ENCODE measurements at places on chromosomes 7 and 10.

GRCh38 chr7:141076377-141076776, 2.5 kb downstream of the TMEM178B start:
- DNase-seq: no peak

GRCh38 chr10:101495324-101495925, 92.6 kb downstream of the POLL start:
- peak; percentile 30 for DNase-seq

DNA sequence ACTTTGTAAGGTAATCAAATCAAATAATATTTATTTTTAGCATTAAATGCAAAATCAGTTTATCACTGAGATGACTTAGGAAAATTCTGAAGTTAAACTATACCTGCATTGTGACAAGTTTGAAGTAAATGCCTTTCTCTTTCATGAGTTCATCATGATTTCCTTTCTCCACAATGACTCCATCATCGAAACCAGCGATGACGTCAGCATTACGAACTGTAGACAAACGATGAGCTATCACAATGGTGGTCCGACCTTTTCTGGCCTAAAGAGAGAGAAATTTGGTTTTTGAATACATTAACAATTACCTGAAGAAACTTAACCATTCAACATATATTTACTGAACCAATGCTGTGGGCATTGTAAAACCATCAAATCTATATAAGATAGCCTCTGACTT, 54.9 kb downstream of the ABCB1 start:
- no peak for DNase-seq

- no peak for DNase-seq
Observed at GRCh38 chr7:100195222-100195621, 17.5 kb downstream of the STAG3 start.

- peak; percentile 23 for DNase-seq
Observed at GRCh38 chr10:123772645-123773508, 106.7 kb downstream of the GPR26 start.

GRCh38 chr10:112819231-112819630, 130.8 kb upstream of the TCF7L2 start:
- no peak for DNase-seq

DNA sequence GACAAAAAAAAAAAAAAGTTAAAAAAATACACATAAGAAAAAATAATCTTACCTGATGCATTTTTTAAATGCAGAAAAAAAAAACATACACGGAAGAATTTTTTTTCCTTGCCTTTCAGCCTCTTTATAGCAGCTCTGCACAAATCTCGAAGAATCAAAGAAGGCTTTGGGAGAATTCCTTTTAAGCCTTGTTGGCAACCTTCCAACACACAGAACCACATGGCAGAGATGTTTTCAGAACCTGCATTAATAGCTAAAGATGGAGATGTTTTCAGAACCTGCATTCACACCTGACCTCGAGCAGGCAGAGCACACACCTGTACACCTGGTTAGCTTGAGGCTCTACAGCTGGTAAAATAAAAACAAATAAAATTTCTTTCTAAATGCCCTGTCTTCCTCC, 65.6 kb downstream of the DOCK4 start:
- DNase-seq: no peak

DNA sequence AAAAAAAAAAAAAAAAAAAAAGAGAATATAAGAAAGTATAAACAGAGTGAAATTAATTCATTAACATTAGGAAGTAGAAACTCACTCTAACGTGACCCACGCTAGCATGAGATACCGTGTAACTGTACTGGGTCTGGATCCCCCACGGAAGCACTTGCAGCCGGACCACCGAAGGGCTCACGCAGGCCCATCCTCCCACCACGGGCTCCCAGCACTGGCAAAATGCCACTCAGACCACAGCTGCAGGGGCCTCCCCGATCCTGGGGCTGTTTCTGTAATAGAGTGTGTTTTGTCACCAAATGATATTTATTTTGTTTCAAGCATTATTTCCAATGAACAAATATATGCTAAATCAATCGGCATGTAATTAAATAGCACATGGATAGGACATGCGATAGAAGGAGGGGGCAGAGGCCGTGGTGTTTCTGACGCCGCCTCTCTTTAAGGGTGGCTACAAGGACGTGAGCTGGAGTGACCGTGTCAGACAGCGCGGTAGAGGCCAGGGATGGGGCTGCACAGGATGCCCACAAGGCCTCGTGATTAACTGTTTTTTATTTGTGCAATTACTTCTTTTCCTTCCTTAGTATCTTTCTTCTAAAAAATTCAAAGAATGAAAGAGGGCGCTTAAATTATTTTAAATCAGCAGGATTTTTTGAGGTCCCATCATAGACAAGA, 568.5 kb downstream of the PTPRN2 start:
- DNase-seq: no peak

DNA sequence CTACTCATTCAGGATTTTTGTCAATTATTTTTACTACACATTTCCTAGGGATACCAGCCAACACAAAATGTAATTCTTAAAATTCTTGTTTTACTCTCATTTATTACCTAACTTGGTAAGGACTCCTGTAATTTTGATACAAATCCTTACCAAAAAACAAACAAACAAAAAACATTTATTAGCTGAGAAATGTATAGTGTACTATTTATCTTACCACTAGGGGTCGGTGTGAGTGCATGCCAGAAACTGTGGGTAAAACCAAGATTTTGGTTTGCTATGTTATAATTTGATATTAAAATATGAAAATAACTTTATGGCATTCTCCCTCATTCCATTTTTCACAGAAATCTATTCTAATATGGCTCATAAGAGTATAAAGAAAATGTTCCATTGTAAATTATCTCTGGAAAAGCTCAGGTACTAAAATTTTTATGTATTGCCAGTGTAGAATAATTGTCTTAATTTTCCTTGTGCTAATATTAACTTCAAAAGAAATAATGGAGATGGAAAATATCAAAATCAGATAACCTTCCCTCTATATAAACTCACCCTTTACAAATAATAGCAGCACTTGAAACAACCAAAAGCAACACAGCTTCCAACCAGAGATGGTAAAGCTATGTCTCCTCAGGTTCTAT, 290.8 kb upstream of the PCDH15 start:
- peak; percentile 21 for DNase-seq

GRCh38 chr7:112189691-112190090, 16.5 kb downstream of the DOCK4 start:
- no peak for DNase-seq

DNA sequence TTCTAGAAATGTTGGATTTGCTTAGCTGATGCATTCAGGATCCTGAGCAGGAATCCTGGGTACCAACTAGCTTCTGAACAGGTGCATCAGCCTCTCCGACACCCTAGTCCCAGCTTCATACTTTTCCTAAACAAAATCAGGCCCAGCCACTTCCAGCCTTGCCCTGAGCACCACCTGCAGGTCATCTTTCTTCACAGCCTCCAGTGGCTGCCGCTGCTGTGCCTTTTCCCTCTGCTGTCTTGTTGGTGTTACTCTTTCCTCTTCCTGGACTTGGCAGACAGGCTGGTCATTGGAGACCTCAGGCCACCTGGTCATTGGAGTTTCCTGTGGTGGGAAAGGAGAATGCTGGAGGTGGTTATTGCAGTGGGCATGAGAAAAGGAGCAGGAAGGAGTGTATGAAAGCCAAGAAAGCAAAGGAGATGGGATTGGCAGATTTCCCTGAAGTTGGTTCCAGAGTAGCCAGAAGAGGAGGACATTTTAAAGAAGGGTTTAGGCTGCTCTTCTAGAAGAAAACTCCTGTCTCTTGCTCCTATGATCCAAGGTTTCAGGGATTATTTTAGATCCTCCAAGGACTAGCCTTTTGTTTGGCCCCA, 48.2 kb upstream of the NFKB2 start:
- DNase-seq: peak; percentile 27

- no peak for DNase-seq
Observed at GRCh38 chr7:101996131-101996691, 178.8 kb downstream of the CUX1 start.

GRCh38 chr10:22724773-22725172, 10.4 kb upstream of the PIP4K2A start:
- no peak for DNase-seq

DNA sequence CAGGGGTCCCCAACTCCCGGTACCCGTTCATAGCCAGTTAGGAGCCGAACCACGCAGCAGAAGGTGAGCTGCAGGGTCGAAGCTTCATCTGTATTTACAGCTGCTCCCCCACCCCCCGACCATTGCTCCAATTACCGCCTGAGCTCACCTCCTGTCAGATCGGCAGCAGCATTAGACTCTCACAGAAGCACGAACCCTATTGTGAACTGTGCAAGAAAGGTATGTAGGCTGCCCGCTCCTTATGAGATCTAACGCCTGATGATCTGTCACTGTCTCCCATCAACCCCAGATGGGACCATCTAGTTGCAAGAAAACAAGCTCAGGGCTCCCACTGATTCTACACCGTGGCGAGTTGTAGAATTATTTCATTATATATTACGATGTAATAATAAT, 14.6 kb upstream of the AZGP1 start:
- DNase-seq: no peak

DNA sequence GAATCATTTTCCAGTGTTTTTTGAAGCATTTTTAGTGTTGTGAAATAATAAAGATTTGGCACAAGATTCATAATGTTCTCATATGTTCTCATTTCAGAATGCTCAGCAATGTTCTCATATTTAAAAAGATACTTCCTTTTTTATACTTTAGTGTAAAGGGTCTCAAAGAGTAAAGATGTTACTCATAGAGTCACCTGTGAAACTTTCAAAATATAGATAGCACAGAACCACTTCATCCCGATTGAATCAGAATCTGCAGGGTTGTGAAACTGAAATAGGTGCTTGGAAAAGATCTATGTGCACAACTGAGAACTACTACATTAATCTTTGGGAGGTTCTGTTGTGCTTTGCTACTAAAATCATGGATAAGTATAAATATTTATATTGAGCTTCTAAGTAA, 144.7 kb downstream of the MDFIC start:
- no peak for DNase-seq

GRCh38 chr10:17379151-17379690, 75.2 kb downstream of the ST8SIA6 start:
- DNase-seq: no peak

DNA sequence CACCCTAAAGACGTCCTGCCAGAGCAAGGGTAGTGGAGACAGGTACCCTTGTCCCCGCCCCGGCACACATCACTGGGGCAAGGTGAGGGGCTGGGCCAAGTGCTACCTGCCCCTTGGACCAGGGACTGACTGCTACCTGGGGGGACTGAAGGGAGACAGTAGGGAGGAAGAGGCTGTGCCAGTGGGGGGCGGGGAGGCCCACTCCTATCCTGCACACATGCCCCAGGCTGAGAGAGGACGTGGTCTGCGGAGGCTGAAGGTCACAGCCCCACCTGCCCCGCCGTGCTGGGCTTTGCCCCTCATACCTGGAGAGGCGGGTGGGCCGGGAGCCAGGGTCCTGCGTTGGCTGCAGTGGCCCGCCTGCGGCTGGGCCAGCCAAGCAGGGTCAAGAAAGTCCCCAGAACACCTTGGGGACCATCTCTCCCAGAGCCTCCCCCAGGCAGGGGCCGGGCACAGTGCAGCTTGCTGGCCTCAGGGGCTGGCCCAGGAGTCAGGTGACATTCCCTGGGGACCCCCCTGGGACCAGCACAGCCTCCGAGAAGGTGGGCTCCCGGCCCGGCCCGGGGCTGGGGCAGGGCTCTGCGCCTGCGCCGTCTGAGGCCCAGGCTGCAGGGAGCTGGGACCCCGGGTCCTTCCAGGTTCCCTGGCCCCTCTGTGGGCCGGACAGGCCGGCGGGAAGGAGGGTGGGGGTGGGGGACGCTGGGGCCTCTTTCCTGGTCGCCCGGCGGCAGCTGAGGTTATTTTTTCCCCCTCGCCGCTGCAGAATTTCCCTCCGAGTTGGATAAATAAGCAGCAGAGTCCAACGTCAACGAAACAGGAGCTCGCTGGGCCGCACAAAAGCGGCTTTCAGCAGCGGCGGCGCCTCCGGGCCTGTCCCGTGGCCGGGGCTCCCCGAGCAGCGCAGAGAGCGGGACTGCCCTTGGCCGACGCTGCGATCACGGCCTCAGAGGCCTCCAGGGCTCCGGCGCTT, 9.8 kb upstream of the FZD9 start:
- no peak for DNase-seq

DNA sequence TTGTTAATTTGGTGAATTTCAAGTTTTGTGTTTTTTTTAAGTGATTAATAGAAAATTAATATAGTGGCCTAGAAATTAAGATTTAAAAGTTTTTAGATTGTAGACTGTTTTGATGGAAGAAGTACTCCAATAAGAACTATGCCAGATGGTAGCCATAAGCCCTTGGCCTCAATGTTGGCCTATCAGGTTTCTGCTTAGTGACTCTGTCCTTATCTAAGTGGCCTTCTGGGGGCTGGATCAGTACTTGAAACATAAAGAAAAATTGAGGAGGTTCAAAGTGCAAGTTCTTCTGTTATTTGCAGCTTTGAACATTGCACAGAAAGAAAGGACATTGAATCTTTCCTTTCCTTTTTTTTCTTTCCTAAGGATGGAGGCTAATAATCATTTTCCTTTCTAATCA, 9.9 kb downstream of the CCDC126 start:
- no peak for DNase-seq

DNA sequence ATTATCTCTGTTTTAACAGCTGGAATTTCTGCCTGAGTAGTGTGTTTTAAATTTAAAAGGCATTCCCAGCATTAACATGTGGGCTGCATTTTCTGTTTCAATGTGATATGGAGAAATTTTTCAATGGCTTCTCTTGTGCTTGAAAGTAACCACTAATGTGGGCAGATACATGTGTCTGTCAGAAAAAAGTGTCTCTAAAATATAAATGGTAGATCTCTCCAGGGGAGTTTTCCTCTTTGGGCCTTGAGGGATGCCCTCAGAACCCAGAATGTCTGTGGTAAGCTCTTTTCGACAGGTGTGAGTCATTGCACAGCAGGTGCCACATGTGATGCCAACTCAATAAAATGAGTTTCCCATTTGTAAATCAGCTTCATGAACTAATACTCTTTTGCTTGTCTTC, 221.1 kb downstream of the SEMA3E start:
- no peak for DNase-seq

- no peak for DNase-seq
Observed at GRCh38 chr10:29012926-29013554, 275.8 kb upstream of the LYZL1 start.

DNA sequence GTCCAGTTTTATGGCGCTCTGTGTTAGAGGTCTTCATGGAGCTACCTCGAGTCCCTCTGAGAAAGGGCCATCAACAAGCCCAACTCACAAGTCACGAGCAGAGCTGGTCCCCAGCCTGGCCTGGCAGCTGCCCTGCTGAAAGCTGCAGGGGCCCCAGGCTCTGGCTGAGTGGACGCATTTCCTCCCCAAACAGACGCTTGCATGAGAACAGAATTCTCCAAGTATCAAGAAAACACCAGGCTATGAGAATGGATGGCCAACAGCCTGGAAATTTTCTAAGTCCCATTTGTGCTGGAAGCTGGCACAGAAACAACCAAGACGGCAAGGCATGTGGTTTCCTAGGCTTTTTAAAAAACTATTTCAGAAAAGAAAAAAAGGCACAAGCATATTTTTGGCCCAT, 114.8 kb downstream of the FAM53B start:
- no peak for DNase-seq

- DNase-seq: no peak
Observed at GRCh38 chr7:147809786-147810185, 780.8 kb upstream of the C7orf33 start.

DNA sequence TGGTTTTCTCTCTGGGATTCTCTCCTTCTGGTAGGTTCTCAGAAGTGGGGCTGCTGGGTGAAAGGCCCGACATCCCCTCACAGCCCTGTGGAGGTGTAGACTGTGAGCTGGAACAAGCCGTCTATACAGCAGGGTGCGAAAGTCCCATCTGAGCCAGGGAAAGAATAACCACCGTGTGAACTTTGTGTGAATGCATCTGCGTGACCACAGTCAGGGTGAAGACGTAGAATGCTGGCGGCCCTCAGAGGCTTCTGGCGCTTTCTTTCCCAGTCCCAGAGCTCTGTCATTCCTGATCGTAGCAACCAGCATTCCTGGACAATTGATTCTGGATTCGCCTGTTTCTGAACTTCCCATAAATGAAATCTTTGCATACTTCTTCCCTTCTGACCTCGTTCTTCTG, 30.0 kb downstream of the ELFN1 start:
- DNase-seq: no peak
